ENCODE measurements at places on chromosomes 6 and 20.
A peak's percentile ranks its signal among the peaks of the same experiment; 100 is the strongest.

DNA sequence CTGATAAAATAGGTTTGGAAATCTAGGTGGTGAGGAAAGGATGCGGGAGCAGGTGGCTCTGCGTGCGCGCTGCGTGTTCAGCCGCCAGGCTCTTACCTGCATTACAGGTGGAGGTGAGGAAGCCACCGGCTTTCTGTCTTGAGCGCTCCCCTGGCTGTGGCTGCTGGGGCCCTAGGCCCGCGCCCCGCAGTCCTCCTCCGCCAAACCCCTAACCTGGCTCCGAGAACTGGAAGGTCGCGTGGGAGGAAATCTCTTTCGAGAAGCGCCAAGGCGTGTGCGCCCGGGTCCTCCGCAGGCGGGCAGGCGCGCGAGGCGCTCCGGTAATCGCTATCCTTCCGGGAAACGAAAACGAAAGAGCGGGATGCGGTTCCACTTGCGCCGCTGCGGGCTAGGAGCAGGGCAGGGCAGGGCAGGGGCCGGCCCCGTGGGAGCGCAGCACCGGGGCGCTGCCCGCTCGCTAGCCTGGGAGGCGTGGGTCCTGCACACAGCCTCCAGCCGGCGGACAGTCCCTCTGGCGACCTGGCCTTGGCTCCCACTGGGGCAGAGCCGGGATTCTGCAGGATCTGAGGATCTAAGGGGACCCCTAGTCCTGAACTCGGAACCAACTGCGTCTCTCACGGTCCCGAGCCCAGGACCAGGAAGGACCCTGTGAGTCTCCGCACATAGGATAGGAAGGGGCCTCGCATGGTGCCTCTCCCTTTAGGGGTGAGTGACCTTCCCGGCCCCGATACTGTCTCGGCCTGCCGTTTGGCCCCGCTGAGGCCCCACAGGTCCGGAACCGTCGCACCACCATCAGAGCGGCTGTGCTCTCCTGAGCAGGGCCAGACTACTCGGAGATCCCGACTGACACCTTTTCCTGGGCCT lies at the start of gene ETV7:
TSS of gene ETV7 (minus strand) at position 230 of the 864 bp plus-strand sequence. CDS start at position 102, 128 bp downstream.
- DNase-seq, result peak; percentile 57

DNA sequence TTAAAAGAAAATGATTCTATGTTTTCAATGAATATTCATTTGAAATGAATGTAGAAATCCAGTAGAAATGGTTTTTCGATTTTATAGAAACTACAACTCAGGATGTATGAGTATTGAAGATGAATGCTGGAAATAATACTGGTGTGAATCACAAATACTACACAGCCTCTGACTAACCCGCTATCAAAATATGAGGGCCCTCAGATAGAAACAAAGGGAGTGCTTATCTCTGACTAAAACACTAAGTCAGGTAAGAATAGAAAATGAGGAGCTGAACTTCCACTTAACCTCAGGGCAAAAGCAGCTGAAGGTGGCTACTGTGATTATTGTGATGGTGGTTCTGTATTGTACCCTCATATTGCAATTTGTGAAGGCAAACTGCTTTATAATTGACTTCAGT lies 220.9 kb upstream of the RNF217 start:
- no peak for DNase-seq

DNA sequence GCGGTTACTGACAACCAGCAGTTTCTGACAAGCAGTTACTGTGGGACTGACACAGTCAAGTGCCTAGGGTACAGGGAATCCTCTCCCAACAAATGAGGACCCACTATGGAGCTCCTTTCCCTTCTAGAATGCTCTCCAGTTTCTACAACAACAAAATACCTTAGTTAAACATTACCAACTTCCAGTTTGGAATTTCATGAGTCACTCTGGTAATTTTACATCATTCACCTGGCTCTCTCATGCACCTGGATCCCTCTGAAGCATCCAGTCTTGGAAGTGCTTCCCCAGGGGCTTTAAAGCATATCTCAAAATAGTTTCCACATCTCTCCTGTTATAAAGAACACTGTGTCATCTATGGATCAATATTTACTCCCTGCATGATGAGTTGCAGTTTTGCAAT lies 286.7 kb upstream of the SPTLC3 start:
- no peak for DNase-seq

- DNase-seq, result peak; percentile 92
These were observed at the start of gene SNX21 for GRCh38 chr20:45833030-45833882. Gene SNX21, plus strand, starts transcription at chr20:45833799. Its CDS starts 121 bp downstream, at chr20:45833920.

- no peak for DNase-seq
These were observed 91.8 kb downstream of the PXDC1 start for GRCh38 chr6:3659748-3660147.

- DNase-seq, result no peak
These were observed 2.4 kb downstream of the DSP start for GRCh38 chr6:7543789-7544424.

DNA sequence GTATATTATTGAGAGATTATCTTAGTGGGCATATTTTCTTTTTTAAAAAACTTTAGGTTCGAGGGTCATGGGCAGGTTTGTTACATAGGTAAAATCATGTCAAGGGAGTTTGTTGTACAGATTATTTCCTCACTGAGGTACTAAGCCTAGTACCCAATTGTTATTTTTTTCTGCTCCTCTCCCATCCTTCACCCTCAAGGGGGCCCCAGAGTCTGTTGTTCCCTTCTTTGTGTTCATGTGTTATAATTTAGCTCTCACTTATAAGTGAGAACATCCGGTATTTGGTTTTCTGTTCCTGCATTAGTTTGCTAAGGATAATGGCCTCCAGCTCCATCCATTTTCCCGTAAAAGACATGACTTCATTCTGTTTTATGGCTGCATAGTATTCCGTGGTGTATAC lies 247.9 kb upstream of the RAB32 start:
- DNase-seq, result no peak

- peak; percentile 49 for DNase-seq
These were observed 1379.2 kb upstream of the DEFB115 start for GRCh38 chr20:29878281-29878741.

- no peak for DNase-seq
These were observed 16.7 kb downstream of the TRAPPC3L start for GRCh38 chr6:116528780-116529179.

DNA sequence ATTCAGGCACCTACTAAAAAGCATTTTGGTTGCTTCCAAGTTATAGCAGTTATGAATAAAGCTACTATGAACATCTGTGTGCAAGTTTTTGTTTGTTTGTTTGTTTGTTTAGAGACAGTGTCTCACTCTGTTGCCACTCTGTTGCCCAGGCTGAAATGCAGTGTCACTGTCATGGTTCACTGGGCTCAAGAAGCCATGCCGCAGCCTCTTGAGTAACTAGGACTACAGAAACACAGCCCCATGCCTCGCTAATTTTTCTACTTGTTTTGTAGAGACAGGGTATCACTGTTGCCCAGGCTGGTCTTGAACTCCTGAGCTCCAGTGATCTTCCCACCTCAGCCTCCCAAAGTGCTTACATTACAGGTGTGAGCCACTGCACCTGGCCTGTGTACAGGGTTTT lies 795.9 kb downstream of the EPHA7 start:
- DNase-seq, result no peak

DNA sequence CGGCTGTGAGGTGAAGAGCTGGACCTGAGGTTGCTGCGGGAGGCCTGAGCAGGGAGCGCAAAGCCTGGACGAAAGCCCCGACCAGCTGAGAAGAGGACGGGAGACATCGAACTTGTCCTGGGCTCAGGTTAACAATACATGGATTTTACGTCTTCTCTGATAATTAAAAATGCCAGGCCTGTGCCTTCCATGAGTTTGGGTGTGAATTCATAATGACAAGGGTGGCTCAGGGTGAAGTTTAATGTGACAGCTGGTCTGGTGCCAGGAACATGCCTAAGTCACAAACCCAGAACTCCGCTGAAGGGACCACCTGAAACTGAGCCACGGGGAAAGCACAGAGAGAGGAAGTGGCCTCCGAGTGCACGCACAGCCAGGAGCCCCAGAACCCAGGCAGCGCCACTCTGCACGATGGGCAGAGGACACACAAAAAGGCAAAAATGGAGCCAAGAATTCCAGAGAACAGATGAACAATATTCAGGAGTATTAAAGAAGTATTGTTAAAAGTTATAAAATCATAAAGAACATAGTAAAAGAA lies 150.1 kb upstream of the RPS6KA2 start:
- no peak for DNase-seq

- DNase-seq, result no peak
These were observed 182.2 kb downstream of the PTPRT start for GRCh38 chr20:43007525-43007924.

- DNase-seq, result no peak
These were observed 569.7 kb upstream of the MARCKS start for GRCh38 chr6:113287396-113287795.

GRCh38 chr6:151248295-151248694 lies 8.5 kb downstream of the AKAP12 start:
- no peak for DNase-seq

Measured in iPS-NIHi11 (cell line).